ENCODE measurements at places on chromosomes 5 and 9.

- no peak for DNase-seq
Measured at GRCh38 chr5:157456301-157456700, 3.7 kb upstream of the NIPAL4 start.

DNA sequence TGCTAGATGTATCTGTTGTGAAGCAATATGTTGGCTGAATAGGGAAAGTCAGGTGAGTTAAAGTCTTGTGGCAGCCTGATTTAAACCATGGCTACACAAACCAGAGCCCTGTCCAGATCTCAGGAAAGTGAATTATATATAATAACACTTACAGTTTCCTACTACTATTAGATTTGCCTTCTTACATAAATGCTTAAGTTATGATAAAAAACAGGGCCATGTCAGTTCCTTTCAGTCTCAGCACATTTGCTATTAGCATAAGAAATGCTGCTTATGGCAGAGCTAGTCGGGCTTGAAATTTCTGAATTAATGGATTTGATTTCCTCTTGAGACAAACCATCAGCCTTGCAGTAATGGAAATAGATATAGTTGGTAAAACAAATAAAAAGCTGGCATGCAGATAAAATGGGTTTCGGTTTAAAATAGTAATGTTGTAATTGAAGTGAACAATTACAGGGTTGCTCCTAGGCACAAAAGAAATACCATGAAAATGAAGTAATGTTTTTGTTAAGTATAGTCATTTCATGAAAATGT lies 664.2 kb upstream of the ZNF608 start:
- DNase-seq = no peak

GRCh38 chr5:95241635-95242034 lies 43.3 kb downstream of the MCTP1 start:
- DNase-seq = no peak

- DNase-seq = no peak
Measured at GRCh38 chr5:81163651-81164050, 69.5 kb upstream of the CKMT2 start.

- no peak for DNase-seq
Measured at GRCh38 chr9:38006163-38006562, 62.9 kb downstream of the SHB start.

Measured in activated CD8-positive, alpha-beta memory T cell treated with anti-CD3 and anti-CD28 coated beads for 1 hour (primary cell).